ENCODE measurements at places on chromosomes 11 and 22. TPM values are rescaled to one million over a fixed set of nuclear protein-coding genes. Genes with fewer than 3 reads are reported as not detected.

GRCh38 chr11:20881328-20882079 is 212.1 kb downstream of the NELL1 start:
- no peak for DNase-seq

Gene CCDC157
- total RNA-seq = 0.54 TPM

Gene SMC1B
- total RNA-seq = not detected

- DNase-seq = no peak
Measured at GRCh38 chr11:73439002-73439843, 63.0 kb downstream of the RELT start.

GRCh38 chr11:19802773-19803293 is 90.2 kb downstream of the NAV2 start:
- DNase-seq = no peak

Measured in heart right ventricle (tissue), 16 donors.